ENCODE measurements at places on chromosomes 2 and 18.

DNA sequence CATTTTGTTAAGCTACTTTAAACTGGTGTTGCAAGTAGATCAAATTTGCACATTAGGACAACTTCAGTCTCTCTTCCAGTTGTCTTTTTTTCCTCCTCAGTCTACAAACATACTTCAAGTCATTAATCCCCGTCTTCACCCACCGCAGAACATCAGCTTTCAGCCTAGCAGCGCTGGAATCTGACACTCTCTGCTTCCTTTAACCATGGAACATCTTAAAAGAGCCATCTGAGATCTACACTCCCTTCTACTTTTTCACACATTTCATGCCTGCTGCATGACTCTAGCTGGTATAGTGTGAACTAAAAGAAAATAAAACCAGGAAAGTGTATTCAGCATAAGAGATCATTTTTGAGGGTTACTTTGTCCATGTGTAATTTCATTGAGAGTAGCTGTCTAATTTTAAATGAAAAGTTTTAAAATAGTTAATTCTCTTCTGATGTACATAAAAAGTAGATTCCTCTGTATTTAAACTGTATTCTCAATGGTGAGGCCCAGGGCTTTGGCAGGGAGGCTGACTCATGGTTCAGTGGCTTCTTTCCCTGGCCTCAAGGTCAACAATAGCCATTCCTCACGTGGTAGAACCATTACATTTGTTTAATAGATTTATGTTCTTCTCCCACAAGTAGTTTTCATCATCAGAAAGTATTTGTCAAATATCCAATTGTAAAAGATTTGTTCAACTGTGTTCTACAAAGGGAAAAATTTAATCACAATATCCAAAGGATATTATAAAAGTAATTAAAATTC is 16.5 kb downstream of the SGPP2 start:
- DNase-seq = no peak

- DNase-seq = no peak
Observed at GRCh38 chr2:112918256-112918655, 7.3 kb downstream of the IL37 start.

DNA sequence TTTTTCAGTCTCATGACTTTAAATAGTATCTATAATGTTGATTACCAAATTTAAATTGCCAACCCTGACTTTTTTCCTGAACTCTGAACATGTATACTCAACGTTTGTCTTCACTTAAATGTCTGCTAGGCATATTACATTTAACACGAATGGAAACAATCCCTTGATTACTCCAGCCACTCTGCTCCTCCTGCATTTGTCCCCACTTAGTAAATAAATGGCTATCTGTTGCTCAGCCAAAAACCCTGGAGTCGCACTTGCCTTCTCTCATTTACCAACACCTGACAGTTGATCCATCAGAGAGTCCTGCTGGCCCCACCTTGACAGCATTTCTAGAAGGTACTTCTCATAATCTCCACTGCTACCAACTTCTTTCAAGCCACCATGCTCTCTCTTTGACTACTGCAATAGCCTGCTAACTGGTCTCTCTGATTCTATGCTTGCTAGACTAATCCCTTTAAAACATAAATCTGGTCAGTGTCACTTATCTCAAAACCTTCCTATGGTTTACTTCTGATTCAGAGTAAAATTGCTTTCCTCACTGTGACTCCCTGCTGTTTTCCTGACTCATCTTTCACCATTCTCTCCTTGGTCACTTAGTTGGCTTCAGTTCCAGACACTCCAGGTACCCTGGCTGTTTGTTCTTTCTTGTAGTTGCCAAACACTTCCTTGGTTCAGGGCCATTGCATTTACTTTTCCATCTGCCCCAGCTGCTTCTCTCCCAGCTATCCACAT is 31.9 kb downstream of the SPAG16 start:
- DNase-seq = no peak

DNA sequence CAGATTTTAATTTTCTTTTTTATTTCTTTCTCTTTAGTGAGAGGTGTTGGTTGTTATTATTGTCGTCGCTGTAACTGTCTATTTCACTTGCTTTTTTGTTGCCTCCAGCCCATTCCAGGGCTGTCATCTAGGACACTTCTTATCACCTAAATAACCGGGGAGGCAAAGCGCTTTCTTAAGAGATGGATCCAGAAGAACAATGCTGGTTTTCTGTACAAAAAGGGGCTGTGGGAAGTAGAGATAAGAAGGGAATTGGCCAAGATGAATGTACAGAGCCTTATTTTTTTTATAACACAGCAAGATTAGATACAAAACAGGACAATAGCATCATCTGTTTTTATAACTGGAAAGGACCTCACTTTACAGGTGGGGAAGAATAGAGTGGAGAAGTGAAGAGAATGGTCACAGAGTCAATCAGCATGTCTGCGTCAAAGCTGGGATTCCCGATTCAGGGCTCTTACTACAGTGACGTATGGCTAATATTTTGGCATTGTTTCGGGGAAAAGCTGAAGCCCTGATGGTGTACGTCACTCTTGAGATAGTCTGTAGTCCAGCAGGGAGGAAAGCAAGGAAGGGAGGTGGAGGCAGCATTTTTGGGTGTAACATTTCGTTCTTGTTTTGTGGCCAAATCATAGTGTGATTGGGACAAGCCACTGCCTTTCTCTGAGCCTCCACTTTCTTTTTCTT is 23.2 kb downstream of the IL1B start:
- DNase-seq = no peak

- DNase-seq = no peak
Observed at GRCh38 chr2:128308284-128308731, 10.4 kb downstream of the HS6ST1 start.

GRCh38 chr2:25806941-25807340 is 71.3 kb downstream of the ASXL2 start:
- DNase-seq = no peak

DNA sequence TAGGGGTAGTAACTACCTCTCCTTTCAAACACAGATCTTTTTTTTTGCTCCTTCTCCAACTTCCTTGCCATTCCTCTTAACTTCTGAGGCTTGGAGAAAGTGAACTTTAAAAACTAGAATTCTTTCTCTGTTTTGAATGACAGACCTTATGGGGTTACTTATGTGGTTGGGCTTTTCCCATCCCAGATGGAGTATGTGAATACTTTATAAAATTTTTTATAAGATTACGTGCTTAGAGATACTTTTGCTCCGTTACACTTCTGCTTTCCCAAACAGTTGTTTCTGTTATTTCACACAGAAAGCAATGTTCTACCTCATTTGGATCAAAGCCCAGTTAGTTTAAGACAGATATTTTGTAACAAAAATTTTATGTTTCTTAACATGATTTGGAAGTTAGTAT is 20.2 kb downstream of the GREB1L start:
- DNase-seq = no peak

GRCh38 chr2:237289139-237289538 is 124.8 kb downstream of the COL6A3 start:
- DNase-seq = no peak

GRCh38 chr2:213152065-213152794 is 818 bp upstream of the IKZF2 start:
- no peak for DNase-seq

Measured in CD4-positive, alpha-beta T cell treated with Interleukin-10 for 1 hour (primary cell).